ENCODE measurements at places on chromosomes 6 and 20.

GRCh38 chr6:136921381-136921935, 643 bp upstream of the SLC35D3 start:
- peak; percentile 9 for DNase-seq

DNA sequence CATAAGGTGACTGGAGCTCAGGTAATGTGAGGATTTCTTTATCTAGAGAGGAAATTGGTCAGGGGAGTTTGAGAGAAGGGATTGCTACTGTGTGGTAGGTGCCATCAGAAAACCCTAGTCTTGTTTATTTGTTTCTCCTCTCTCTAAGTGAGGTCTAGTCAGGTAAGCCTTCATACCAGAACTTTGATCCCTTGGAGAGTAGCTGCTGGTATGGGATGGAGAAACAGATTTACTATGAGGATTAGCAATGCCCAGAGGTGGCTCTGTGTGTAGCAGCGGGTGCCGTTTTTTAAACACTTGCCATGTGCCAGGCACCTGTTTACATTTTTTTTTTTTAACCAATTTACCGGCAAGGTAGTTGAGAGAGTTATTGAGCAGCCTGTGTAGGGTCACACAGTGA, 19.5 kb downstream of the CMTR1 start:
- DNase-seq: no peak

DNA sequence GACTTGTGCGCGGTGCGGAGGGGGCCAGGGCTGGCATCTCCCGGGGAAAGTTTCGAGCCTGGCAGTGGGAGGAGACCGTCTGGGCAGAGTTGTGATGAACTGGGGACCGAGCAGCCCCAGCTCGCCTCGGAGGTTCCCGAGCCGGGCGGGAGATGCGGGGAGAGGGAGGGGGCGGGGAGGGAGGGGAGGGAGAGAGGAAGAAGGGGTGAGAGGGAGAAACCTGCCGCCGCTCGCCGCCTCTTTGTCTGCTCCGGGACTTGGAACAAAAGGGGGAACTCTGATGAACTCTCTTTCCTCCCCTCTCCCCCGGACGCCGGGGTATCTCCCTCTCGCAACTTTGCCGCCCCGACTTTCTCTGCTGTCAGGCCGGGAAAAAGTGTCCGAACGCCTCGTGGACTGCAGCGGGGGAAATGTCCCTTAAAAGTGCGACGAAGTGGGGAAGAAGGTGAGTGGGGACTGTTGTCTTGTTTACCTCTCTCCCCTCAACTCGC, 72.7 kb downstream of the SOX4 start:
- DNase-seq: no peak

DNA sequence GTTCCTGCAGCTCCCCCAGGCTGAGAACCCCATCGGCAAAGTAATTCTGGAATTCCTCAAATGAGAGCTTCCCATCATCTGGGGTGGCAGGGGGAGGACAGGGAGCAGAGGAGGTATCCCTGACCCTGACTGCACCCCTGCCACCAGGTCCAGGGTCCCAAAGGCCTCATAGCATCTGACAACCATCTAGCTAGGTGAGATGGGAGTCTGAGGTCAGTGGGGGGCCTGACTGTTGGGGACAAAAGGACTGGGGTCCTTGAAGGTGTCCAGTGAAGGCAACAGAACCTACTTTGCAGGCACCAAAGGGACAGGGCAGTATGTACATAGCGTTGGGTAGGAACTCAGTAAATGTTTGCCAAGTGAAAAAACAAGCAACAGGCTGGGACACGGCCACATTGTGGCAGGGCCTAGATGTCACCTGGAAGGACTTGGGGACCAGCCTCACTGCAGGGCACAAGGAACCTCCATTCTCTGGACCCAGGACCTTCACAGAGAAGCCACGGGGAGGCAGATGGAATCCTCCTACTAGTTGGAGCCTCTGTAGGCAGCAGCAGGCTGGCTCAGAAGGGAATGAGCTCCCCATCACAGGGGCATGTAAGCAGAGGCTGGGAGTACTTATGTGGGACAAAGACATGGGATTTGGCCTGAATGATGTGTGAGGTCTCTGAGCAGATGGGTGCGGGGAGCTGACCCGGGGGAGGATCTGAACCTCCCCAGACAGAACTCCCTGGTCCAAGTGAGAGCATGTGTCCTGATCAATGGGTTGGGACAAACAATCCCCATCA, 3.3 kb downstream of the NECAB3 start:
- no peak for DNase-seq

GRCh38 chr6:87504441-87504840, 31.7 kb downstream of the SLC35A1 start:
- no peak for DNase-seq

- DNase-seq: no peak
Observed at GRCh38 chr6:3801960-3802359, 47.2 kb upstream of the FAM50B start.

DNA sequence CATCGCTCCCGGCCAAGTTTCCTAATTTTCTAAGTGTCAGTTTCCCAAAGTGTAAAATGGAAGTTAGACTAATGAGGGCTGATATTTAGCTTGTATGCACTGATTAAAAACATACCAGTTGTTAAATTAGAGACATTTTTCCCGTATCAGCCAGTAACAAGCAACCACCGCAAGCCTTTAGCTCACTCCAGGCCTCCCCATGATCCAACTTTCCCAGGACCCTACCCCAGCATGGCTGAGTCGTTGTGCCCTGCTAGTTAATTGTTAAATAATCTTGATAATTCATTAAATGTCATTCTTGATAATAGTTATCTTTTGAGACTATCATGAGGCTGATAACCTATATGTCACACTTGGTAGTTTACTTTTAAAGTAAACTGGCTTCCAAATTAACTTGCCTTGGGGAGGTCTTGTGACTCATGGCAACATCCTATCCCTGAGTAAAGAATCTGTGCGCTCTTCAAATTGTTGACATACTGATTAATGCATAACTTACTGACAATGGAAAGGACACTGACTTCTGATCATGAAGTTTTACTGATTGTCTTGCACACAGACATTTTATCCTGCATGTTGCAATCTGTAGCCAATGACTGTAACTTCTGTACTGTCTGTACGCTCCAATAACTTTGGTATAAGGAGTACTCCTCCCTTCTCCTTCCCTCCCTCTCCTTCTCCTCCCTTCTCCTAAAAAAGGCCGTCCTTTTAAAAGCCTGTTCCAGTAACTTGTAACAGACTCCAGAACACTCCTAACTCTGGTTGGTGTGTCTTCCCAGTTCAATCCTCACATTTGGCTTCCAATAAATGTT, 6.3 kb upstream of the GTF3C6 start:
- DNase-seq: no peak

- no peak for DNase-seq
Observed at GRCh38 chr6:77548190-77548589, 84.9 kb upstream of the HTR1B start.

GRCh38 chr6:137106183-137106582, 61.4 kb upstream of the IL20RA start:
- DNase-seq: no peak

- DNase-seq: no peak
Observed at GRCh38 chr6:74439123-74439811, 743.3 kb downstream of the CD109 start.

- DNase-seq: no peak
Observed at GRCh38 chr20:61253264-61253639, 1.2 kb downstream of the CDH4 start.

GRCh38 chr20:3407040-3407770, at the start of gene DNAAF9:
DNAAF9 (minus strand) TSS chr20:3407669; CDS start chr20:3407557, 112 bp downstream.
- peak; percentile 56 for DNase-seq

All from stimulated activated CD4-positive, alpha-beta T cell treated with anti-CD3 and anti-CD28 coated beads, Interleukin-4, amount 100 ng/mL, for 1 hour (primary cell).